ENCODE measurements at places on chromosomes 12 and 14.

- no peak for DNase-seq
Measured at GRCh38 chr14:70803321-70804310, 5.7 kb downstream of the MAP3K9 start.

GRCh38 chr12:13222076-13222475 lies 25.6 kb downstream of the EMP1 start:
- DNase-seq: no peak

- DNase-seq: no peak
Measured at GRCh38 chr12:530308-530707, 70.6 kb downstream of the B4GALNT3 start.

GRCh38 chr12:106285982-106286381 lies 16.6 kb upstream of the TCP11L2 start:
- DNase-seq: peak; percentile 2

GRCh38 chr12:107645630-107646333 lies 39.8 kb upstream of the PWP1 start:
- no peak for DNase-seq

GRCh38 chr12:109016016-109016415 lies 4.9 kb downstream of the SVOP start:
- DNase-seq: no peak

GRCh38 chr14:64038841-64039542 lies 186.2 kb downstream of the SYNE2 start:
- DNase-seq: no peak

- DNase-seq: peak; percentile 27
Measured at GRCh38 chr14:96167224-96168148, 37.2 kb upstream of the BDKRB2 start.

GRCh38 chr14:102809870-102810269 lies 32.6 kb downstream of the TRAF3 start:
- DNase-seq: no peak

GRCh38 chr12:74889563-74890236 lies 319.9 kb downstream of the KCNC2 start:
- DNase-seq: no peak

All from DMS153 (cell line).